Left lung (tissue), 14 donors: ENCODE measurements at places on chromosomes 2 and 18. TPM values are rescaled to one million over a fixed set of nuclear protein-coding genes. Genes with fewer than 3 reads are reported as not detected.

DNA sequence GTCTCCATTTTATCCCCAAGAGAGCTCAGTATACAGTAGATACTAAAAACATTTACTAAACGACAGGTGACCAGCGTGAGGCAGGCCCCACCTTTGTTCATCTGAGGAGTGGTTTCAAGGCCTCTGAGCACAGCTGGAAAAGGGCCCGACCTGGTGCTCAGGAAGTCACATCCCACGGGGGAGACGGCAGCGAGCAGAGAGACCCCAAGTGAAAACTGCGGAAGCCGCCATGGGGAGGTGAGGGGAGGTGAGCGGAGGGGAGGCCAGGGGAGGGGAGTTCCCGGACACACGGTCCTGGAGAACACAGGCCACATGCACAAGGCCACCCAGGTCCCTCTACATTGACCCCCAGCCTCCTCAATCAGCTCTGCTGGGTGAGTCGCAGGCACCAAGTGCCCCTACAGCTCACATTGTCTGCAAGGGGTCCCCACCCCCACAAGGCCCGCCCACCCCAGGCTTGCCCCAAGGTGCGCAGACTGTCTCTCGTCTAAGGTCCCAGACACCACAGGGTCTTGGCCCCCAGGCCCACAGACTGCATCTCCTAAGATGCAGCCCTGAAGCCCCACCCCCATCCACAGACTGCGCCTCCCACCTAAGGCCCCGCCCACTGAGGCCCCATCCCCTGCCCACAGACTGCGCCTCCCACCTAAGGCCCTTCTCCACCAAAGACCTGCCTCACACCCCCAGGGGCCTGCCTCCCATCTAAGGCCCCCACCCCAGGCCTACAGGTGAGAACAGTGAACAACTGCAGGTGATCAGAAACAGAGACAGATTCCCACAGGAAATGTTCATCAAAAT is 19.1 kb downstream of the PARD6G start:
- DNase-seq, result no peak
- no peaks in the 10 kb centered on the region for H3K36me3 ChIP-seq
- H3K4me1 ChIP-seq, result no peaks in the 10 kb centered on the region
- H3K4me3 ChIP-seq, result no peak overlapping the region
- no peaks in the 10 kb centered on the region for H3K27me3 ChIP-seq

ERFE gene
- total RNA-seq, result 0.68 TPM

- H3K4me3 ChIP-seq, result peak overlapping the region; percentile 61
- peaks cover 17% of the 10 kb centered on the region for H3K4me1 ChIP-seq
- H3K36me3 ChIP-seq, result no peaks in the 10 kb centered on the region
- no peaks in the 10 kb centered on the region for H3K27me3 ChIP-seq
These were observed 1.0 kb upstream of the TCF4 start for GRCh38 chr18:55588870-55589595.

HOXD13 gene
- not detected for total RNA-seq

XRCC5 gene
- total RNA-seq, result 212 TPM

- H3K4me1 ChIP-seq, result peaks cover 15% of the 10 kb centered on the region
- no peak for DNase-seq
- H3K27me3 ChIP-seq, result no peaks in the 10 kb centered on the region
- H3K36me3 ChIP-seq, result no peaks in the 10 kb centered on the region
These were observed 5.0 kb downstream of the ACKR3 start for GRCh38 chr2:236574424-236575145.

FSHR gene
- total RNA-seq, result not detected

SCN7A gene
- 21.9 TPM for total RNA-seq

DNA sequence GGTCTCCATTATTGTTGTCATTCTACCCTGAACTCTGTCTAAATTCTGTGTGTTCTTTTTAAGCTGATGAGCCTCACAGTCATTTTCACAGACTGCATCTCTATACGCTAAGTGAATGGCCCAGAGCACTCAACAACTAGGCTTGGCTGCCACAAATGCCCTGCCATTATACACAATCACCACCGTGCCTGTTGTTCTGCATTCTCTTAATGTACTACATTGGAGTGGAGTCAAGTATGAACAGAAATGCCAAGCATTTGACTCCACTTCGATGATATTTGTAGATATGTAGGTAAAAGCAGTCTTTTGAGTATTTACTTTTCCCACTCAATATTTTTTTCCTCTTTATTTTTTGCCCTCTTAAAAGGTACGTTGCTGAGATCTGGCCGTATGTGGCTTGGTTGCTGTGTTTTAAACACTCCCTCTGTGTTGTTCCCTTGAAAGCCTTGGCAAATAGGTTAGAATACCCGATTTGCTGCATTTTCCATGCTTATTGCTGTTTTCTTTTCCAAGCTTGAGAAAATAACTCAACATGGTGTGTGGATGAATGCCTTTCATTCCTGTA is 36.2 kb upstream of the TMEFF2 start:
- no peak overlapping the region for H3K27ac ChIP-seq
- H3K4me3 ChIP-seq, result no peak overlapping the region
- no peaks in the 10 kb centered on the region for H3K36me3 ChIP-seq
- H3K27me3 ChIP-seq, result no peaks in the 10 kb centered on the region
- peak; percentile 22 for DNase-seq

- H3K36me3 ChIP-seq, result no peaks in the 10 kb centered on the region
- DNase-seq, result peak; percentile 9
- no peak overlapping the region for H3K27ac ChIP-seq
- no peak overlapping the region for H3K4me3 ChIP-seq
- H3K4me1 ChIP-seq, result no peaks in the 10 kb centered on the region
These were observed 627.6 kb upstream of the PKDCC start for GRCh38 chr2:41420219-41420618.

DNA sequence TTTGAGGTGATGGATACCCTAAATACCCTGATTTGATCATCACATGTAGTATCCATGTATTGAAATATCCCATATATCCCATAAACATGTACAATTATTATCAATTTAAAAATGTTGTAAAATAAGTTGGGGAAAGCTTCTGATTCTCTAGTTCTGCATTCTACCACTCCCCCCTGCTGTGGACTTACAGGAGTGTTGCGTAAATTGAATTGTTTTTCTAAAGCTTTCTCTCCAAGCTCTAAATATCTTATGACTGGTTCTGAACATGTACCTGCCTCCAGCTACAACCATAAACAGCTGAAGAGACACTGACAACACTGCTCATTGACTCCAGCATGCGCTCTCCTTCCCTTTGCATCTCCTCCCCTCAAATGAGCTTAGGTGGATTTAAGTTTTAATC is 145.2 kb downstream of the MGAT5 start:
- no peak overlapping the region for H3K27ac ChIP-seq
- H3K4me1 ChIP-seq, result no peaks in the 10 kb centered on the region
- no peaks in the 10 kb centered on the region for H3K36me3 ChIP-seq
- no peaks in the 10 kb centered on the region for H3K27me3 ChIP-seq

FBXO15 gene
- total RNA-seq, result 2.4 TPM

DNA sequence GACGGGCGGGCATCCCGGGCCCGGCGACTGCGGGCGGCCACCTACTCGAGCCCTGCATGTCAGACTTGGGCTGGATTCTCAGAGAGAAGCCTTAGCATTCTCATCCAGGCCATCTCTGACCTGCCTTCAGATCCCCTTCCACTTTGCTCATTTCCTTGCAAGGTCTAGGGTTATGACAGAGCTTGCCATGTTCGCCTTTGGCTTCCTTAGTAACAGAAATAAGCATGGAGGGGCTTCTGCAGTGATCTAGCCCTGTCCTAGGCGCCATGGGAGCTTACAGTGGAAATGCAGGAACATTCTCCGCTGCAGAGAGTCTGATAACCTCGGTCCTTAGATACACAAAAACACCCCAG is 632 bp upstream of the ACVR1 start:
- peaks cover 14% of the 10 kb centered on the region for H3K4me1 ChIP-seq
- H3K27ac ChIP-seq, result peak overlapping the region; percentile 95
- peak overlapping the region; percentile 75 for H3K4me3 ChIP-seq
- H3K36me3 ChIP-seq, result no peaks in the 10 kb centered on the region
- peak; percentile 18 for DNase-seq

GRCh38 chr2:86512034-86512433 is 51.2 kb downstream of the CHMP3 start:
- DNase-seq, result peak; percentile 36
- peaks cover 34% of the 10 kb centered on the region for H3K36me3 ChIP-seq
- no peaks in the 10 kb centered on the region for H3K27me3 ChIP-seq
- H3K27ac ChIP-seq, result no peak overlapping the region
- H3K4me3 ChIP-seq, result no peak overlapping the region
- peaks cover 3% of the 10 kb centered on the region for H3K4me1 ChIP-seq

OR6B2 gene
- not detected for total RNA-seq

DNA sequence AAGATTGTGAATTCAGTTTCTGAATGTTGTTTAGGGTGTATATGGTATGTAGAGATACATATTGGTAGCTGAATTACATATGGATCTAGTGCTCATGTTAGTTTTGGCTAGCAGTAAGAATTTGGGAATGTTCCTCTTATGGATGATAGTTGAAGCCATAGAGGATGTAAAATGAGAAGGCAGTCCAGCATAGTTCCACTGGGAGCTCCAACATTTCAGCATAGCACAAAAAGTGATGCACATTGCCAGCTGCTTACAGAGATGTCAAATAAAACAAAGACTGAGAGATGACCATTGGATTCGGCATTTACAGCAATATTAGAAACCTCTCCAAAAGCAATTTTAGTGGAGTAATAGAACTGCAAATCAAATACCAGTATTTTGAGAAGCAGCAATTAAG is 77.4 kb downstream of the EML4 start:
- peaks cover 38% of the 10 kb centered on the region for H3K4me1 ChIP-seq
- peaks cover 19% of the 10 kb centered on the region for H3K36me3 ChIP-seq
- no peaks in the 10 kb centered on the region for H3K27me3 ChIP-seq
- no peak overlapping the region for H3K4me3 ChIP-seq
- no peak for DNase-seq

BMP10 gene
- not detected for total RNA-seq

DNA sequence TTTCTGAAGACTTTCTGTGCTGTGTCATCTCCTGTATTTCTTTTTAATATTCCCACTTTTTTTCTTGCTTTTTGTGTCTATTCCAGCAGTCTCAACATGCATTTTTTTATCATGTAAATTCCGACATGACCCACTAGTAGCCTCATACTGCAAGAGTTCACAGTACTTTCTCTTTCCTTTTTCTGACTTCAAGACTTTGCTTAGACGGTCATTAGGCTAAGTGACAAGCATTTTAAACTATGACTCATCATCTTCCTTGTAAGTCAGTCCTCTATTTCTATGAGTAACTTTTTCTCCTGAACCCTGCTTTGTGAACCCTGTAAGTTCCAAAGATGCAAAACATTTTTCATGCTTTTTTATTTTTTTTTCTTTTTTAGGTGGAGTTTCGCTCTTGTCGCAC is 381.2 kb downstream of the TXNL1 start:
- H3K4me1 ChIP-seq, result no peaks in the 10 kb centered on the region
- no peak for DNase-seq
- no peaks in the 10 kb centered on the region for H3K27me3 ChIP-seq
- H3K27ac ChIP-seq, result no peak overlapping the region
- H3K36me3 ChIP-seq, result no peaks in the 10 kb centered on the region

DNA sequence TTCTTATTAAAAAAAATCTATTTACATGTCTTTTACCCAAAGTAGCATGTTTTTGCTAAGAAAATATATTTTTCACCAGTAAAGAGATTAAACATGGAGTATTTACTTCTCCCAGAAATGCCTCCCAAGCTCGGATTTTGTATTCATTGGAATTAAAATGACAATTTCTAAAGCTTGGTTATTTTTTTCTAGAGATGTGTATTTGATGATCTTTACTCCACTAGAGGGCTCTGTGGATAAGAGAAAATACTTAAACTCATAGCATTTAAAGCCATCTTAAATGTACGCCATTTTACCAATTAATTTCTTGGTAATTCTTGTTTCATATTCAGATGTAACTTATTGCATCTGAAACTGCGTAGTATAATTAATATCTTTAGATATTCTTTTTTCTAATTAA is 461.4 kb downstream of the GALR1 start:
- DNase-seq, result no peak
- H3K4me3 ChIP-seq, result no peak overlapping the region
- no peaks in the 10 kb centered on the region for H3K4me1 ChIP-seq
- H3K36me3 ChIP-seq, result no peaks in the 10 kb centered on the region

DNA sequence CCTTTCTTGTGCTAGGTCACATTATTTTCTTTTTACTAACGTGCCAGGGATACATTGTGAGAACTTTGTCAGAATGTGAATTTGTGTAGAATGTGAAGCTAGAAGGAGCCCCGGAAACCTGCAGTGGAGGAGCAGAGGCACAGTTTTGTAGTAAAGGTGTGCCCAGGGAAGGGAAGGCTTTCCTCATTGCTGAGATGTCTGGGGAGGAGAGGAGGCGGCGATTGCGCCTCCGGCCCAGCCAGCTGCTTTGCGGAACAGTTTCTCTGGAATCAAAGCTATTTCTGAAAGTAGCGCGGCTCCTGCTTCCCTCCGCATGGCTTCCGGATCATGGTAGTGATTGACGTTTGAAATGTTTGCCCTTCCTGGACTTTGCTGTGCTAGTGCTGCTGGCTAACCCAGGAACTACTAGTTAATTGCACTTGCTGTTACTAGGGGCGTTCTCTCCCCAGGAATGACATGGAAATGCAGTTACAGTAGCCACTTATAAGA is 83.1 kb upstream of the RBM44 start:
- H3K27me3 ChIP-seq, result no peaks in the 10 kb centered on the region
- peaks cover 35% of the 10 kb centered on the region for H3K36me3 ChIP-seq
- no peak for DNase-seq
- H3K27ac ChIP-seq, result peak overlapping the region; percentile 73

TEX261 gene
- 63.8 TPM for total RNA-seq

NOSTRIN gene
- total RNA-seq, result 25.7 TPM

DNA sequence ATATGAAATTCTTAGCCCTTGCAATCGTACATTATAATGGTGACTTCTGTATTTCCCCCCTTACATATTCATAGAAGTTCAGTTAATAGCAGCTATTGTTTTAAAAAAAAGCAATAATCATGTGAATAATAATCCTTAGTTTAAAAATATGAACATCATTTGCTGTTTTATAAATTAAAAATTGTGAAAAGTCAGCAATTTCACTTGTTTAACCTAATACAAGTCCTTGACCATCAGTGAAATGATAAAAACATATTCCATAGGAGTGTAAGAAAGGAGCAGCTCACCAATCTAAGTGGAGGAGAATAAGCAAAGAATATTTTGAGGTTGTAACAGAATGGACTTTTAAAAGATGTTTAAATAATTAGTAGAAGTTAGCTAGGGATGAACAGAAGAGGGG is 650.2 kb downstream of the SUCLG1 start:
- H3K4me1 ChIP-seq, result no peaks in the 10 kb centered on the region
- H3K27me3 ChIP-seq, result no peaks in the 10 kb centered on the region
- H3K4me3 ChIP-seq, result no peak overlapping the region
- no peaks in the 10 kb centered on the region for H3K36me3 ChIP-seq
- DNase-seq, result no peak

GRCh38 chr2:217525076-217525475 is 477.7 kb downstream of the TNS1 start:
- no peak overlapping the region for H3K27ac ChIP-seq
- no peak for DNase-seq
- no peaks in the 10 kb centered on the region for H3K4me1 ChIP-seq
- no peaks in the 10 kb centered on the region for H3K36me3 ChIP-seq
- H3K4me3 ChIP-seq, result no peak overlapping the region
- no peaks in the 10 kb centered on the region for H3K27me3 ChIP-seq
